Skeletal muscle cell (primary cell): ENCODE measurements at places on chromosomes 3 and 15.

DNA sequence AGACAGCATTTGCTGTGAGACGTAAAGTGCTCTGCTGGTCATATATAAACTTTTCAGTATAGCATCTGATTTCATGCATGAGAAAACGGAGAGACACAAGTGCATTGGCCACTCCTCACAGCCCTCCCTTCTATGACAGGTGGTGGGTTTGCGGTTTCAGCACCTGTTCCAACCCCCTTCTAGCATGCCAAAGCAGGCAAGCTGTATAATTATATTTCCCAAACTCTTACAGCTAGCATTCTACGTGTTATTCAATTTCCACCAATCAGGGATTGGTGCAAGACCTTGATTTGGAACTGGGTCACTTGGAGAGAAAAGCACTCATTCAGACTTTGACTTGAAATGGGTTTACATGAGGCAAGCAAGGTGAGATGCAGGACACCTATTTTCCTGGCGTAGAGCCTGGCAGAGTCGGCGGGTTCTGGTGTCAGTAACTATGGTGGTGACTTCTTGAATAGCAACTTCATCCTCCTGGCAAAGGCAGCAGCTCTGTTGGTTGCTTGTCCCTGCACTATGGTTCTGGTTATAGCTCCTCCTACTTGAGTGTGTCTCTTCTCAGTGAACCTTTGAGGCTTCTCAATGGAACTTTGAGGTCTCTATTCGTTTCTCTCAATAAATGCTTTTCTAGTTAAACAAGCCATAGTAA, 356.5 kb downstream of the TBL1XR1 start:
- DNase-seq: no peak

- no peak for DNase-seq
Observed at GRCh38 chr3:64104006-64104405, 80.7 kb upstream of the PSMD6 start.

GRCh38 chr3:186400662-186401061, 38.6 kb upstream of the DGKG start:
- no peak for DNase-seq

DNA sequence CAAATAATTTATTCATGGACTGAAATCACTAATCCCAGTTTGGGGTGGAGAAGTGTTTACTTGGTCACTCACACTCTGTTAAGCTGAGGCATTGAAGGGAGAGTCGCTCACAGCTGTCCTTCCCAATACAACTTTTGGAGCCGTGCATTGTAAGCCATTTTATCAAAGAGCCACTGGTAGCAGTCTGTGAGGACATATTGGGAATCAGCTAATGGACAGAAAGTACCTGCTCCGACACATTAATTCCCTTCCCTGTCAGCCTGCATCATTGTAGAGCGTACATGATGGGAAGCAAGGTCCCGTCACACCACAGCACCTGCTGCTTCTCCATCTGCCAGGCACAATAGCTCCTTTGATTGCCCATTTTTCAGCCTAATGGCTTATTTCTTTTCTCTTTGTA, 643.2 kb downstream of the SQOR start:
- no peak for DNase-seq

- DNase-seq: no peak
Observed at GRCh38 chr3:74129056-74129455, 485.4 kb downstream of the CNTN3 start.
